ENCODE measurements at places on chromosomes 3 and 15.

GRCh38 chr3:124631727-124632126 lies 98.5 kb upstream of the UMPS start:
- DNase-seq: no peak

DNA sequence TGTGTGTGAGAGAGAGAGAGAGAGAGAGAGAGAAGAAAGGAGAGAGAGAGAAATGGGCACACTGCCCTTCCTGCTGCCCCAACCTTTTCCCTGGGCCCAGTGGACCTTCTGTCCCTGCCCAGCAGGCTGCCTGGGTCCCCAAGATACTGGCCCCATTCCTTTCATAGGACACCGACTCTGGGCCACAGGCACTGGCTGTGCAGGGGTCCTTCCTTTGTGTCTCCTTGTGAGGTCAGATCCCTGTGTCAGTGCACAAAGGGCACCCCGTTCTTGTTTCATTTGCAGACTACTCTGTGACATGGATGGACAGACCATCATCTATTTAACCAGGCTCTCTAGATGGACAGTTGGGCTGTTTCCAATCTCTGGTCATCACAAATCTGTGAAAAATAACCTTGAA lies 21.3 kb upstream of the KLF13 start:
- no peak for DNase-seq

GRCh38 chr3:117633207-117633606 lies 923.6 kb downstream of the TUSC7 start:
- no peak for DNase-seq

DNA sequence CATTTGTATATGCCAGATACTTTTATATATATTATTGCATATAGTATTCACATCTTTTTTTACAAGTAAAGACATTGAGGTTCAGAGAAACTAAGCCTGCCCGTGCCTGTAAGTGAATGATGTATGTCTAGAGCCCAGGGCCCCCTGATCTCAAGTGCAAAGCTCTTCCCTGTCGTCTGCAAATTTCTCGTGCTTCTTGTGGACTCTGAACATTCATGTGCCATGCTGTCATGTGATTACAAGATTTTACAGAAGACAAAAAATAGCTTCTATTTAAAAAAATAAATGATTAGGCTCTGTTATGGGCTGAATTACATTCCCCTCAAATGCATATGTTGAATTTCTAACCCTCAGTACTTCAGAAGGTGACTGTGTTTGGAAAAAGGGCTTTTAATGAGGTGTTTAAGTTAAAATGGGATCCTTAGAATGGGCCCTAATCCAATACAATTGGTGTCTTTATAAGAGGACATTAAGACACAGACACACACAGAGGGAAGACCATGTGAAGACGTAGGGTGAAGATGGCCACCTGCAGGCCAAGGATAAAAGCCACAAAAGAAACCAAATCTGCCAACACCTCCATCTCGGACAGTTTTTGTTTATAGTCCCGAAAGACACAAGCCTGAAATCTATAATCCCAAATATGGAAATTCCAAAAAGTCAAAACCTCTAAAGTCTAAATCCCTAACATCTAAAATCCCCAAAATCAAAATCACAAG lies 3.9 kb upstream of the MASP1 start:
- no peak for DNase-seq

- DNase-seq: no peak
Measured at GRCh38 chr15:70189826-70190695, 92.3 kb upstream of the TLE3 start.

DNA sequence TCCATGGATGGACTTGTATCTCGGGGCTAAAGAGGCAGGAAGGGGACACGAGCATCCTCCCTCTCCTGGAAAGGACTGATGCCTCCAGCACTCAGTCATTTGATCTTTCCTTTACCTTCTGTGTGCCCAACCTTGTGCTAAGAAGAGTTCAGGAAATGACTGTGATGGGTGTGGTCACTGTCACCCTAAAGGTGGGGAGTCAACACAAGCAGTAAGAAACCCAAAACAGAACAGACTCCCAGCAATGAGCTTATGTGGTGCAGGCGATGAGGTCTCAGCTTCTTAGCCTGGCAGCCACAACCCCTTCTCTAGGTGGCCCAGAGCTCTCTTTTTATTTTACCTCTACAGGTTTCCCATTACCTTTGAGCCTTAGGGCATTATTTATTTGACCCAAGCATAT lies 3.8 kb downstream of the MPI start:
- no peak for DNase-seq

DNA sequence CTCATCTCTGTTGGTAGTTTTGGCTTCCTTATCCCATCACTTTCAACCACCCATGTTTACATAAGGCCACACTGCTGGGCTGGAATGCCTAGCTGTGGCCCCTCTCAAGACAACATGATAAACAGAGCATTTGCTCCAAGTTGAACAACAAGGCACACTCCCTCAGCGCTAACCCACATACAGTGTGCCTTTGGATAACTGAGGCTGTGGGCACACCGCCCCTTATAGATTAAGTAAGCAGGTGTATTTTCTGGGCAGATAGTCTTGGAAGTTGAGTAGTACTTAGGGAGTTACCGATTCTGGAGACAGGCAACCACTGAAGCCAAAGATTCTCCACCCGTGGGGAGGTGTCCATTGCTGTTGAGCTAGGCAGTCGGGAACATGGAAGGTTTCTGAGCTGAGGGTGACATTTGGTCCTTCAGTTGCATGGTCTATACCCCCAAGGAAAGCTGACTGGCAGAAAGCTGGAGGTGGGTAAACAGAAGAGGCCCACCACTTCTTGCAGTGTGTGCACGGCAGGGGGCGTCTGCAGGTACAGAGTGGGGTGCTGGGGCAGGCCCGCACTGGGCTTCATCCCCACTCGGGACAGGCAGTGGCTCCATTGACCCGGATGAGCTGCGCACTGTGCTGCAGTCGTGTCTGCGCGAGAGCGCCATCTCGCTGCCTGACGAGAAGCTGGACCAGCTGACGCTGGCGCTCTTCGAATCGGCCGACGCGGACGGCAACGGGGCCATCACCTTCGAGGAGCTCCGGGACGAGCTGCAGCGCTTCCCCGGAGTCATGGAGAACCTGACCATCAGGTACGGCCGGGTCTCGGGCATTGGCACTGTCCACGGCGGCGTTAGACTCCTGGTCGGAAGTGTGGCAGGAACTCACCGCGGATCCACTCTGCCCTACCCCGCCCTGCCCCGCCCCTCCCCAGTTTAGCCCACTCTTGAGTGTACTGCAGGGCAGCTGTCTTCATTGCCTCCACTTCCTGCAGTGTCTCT lies 16.8 kb downstream of the NOX5 start:
- DNase-seq: peak; percentile 46

- DNase-seq: peak; percentile 66
Measured at GRCh38 chr15:31128919-31129768, 27.6 kb upstream of the TRPM1 start.

- DNase-seq: no peak
Measured at GRCh38 chr3:194852831-194853508, 167.3 kb downstream of the FAM43A start.

DNA sequence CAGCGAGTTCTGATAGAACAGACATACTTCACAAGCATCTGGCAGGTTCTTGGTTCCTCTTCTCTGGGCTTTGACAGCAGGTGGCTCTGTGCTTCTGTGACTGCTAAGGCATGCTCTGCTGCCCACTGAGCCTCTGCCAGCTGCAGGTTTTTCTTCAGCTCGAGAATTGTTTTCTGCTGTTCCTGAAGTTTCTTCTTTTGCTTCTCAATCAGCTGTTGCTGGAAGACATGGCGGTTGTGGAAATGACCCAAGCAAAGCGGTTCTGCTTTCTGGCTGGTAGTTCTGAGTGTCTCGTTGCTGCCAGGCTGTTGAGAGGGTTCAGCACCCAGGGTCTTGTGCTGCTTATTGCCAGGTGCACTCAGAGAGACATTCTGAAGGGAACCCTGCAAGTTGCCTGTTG lies 50.8 kb downstream of the CCDC191 start:
- no peak for DNase-seq

DNA sequence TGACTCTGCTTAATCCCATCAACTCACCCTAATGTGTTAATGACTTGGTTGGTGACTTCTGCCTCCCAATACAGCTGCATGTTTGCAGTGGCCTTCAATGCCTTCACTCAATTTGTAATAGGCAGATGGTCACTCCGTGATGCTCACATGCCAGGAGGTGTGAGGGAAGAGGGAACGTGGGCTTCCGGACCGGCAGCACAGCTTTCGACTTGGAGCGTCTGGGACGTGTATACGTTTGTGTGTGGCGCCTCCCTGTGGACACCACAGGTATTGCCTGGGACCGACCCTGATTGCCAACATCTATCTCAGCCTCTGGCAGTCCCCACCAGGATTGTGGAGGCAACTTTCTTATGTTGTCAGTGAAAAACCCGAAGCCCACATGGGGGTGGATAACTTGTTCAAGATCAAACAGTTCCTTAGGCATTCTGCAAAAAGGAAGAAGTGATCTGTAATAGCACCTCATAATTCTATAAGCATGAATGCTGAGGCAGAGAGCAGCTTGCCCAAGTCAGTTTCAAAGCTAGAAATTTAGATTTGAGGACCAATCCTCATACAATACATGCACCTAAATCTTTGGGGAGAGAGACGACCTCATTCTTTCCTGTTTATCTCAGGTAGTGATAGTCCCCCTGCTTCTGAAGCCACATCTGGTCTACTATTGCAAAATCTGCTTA lies 16.9 kb downstream of the MRPL46 start:
- DNase-seq: peak; percentile 22

GRCh38 chr15:91331581-91331980 lies 231.5 kb downstream of the SV2B start:
- no peak for DNase-seq

- DNase-seq: no peak
Measured at GRCh38 chr3:155651489-155652218, 93.2 kb downstream of the PLCH1 start.

DNA sequence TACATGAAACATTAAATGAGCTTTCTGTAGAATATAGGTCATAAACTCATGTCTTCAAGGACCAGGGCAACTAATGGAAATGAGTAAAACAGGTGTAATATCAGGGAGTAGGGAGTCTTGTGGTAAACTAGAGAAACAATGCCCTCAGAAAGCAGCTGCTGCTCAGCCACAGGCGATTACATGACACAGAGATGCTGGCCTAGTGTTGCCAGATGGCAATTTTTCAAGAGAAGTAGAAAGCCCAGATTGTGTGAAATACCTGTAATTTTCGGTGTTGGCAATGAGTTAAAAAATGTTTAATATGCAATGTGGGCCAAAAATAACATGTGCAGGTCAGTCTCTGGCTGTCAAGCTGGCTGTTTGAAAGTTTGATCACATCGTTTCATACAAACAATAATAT lies 23.4 kb downstream of the NCEH1 start:
- no peak for DNase-seq

DNA sequence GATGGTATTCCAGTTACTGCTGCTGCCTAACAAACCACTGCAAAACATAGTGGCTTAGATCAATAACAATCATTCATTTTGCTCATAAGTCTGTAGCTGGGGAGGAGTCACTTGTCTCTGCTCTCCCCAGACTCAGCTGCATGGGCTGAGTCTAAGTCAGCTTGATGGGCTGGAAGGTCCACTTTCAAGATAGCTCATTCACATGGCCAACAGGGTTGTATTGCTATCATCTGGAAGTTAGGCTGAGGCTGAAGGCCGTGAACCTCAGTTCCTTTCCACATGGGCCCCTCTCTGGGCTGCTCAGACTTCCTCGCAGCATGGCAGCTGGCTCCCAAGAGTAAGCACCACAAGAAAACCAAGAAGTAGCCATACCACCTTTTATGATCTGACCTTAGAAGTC lies 28.7 kb upstream of the BFSP2 start:
- DNase-seq: no peak

DNA sequence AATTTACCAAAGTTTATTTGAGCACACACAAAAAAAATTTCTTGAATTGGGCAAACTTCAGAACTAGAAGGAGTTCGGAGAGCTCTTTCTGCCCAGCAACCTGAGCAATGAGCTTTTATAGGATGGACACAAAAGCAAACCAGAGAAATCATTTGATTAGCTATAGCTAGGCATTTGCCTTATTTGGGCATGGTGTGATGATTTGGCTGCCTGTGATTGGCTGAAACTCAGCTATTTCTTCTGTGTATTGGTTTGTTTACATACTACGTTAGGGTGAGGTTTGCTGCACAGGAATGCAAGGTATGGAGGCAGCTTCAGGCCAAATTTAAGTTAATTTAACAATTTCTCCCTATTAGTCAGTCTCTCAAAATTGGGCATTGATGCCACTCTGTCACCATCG lies 65.1 kb downstream of the NEK11 start:
- DNase-seq: peak; percentile 18

DNA sequence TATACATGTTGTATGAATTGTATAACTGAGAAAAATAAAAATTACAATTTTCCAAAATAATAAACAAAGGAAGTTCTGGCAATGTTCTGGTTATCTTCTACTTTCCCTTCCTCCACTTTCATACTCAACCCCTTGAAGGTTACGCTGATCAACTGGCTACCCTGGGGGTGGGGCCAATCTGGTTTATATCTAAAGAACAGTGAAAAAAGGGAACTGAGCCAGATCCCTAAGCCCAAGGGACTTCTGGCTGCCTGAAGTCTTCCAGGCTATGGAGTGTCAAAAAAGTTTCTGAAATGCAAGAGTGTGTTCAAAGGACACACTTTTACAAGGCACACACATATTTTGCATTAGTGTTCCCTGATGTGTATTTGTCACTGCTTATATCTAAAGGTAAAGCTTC lies 591.9 kb downstream of the ROBO1 start:
- DNase-seq: no peak

DNA sequence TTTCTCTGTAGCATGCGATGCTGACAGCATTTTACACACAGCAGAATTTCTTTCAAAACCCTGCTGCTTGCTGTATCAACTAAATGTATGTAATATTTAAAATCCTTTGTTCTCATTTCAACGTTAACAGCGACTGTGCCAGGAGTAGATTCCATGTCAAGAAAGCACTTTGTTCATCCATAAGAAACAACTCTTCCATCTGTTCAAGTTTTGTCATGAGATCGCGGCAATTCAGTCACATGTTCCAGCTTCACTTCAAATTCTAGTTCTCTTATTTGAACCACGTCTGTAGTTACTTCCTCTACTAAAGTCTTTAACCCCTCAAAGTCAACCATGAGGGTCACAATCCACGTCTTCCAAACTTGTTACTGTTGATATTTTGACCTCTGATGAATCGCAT lies 50.6 kb downstream of the SMARCC1 start:
- DNase-seq: no peak

GRCh38 chr15:84734794-84735479 lies 13.5 kb upstream of the ZNF592 start:
- DNase-seq: peak; percentile 99

DNA sequence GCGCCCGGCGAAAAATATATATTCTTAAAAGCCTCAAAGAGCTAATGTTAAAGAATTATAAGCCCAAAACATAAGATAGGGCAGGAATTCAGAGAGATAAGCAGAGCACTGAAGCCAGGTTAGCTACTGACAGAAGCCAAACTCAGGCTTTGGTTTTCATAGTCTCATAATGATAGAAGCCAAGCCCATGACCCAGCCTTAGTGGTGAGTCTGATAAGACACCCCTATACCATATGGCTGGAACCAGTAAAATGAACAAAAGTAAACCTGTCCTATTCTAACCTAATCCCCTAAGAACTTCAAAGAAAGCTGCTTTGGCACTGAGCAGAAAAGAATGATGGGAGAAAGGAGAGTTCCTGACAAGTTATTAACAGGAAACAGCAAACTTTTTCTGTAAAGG lies 25.9 kb downstream of the MYO9A start:
- DNase-seq: no peak

GRCh38 chr15:89469426-89470096 lies 26.8 kb downstream of the RHCG start:
- DNase-seq: no peak

GRCh38 chr15:52406601-52407000 lies 111.0 kb upstream of the MYO5C start:
- no peak for DNase-seq

GRCh38 chr15:78968539-78969271 lies 23.9 kb upstream of the CTSH start:
- DNase-seq: no peak

All from Caki2 (cell line).